ENCODE measurements at places on chromosomes 2 and 18.

GRCh38 chr18:25019086-25019860 is 332.7 kb downstream of the ZNF521 start:
- DNase-seq: no peak

GRCh38 chr2:84904717-84905174 is 710 bp upstream of the TMSB10 start:
- no peak for DNase-seq

DNA sequence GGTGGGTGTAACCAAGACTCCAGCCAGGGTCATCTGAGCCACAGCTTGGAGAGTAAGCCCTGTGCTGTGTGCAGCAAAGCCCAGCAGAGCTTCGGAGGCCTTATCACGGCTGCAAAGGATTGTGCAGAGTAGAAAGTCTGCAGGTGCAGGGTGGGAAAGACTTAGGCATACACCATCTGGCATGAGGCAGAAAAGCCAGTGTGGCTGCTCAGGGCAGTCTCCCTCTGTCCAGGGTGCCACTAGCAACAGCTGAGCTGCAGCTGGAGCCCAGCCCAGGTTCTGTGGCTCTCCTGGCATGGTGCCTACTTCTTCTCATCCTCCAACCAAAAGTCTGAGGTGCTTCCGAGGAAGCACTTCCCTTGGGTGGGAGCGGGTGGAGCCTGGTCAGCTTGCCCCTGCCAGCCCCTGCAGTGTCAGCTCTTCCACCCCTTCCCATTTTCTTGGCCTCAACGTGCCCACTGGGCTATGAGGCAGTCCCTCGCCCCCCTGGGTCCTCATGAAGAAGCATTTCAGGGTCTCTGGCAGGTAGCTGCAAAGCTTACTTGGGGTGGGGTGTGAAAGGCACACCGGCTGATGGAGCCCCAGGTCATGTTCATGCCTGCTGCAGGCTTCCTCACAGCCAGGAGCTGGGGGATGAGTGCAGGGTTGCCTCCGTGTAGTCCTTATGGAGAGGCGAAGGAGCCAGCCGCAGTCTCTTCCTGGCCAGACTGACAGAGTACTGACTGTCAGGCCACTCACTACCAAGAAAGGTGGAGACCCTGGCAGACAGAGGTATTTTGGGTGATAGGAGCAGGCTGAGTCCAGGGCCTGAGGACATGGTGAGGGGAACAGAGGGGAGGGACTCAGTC is 4.8 kb downstream of the AMER3 start:
- DNase-seq: no peak

GRCh38 chr18:22827216-22827615 is 105.9 kb upstream of the RBBP8 start:
- no peak for DNase-seq

DNA sequence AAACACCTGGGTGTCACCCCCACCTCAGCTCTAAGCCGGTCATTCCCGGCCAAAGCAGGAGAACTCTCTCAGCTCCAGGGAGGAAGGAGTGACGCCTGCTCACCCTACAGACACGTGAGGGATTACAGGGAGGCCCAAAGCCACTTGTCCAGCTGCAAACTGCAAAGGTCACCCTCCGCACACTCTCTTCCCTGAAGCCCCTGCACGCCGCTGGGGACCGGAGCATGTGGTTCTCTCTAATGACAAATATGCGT is 108.0 kb upstream of the ID2 start:
- no peak for DNase-seq

GRCh38 chr2:190655113-190655512 is 6.2 kb downstream of the NAB1 start:
- no peak for DNase-seq

DNA sequence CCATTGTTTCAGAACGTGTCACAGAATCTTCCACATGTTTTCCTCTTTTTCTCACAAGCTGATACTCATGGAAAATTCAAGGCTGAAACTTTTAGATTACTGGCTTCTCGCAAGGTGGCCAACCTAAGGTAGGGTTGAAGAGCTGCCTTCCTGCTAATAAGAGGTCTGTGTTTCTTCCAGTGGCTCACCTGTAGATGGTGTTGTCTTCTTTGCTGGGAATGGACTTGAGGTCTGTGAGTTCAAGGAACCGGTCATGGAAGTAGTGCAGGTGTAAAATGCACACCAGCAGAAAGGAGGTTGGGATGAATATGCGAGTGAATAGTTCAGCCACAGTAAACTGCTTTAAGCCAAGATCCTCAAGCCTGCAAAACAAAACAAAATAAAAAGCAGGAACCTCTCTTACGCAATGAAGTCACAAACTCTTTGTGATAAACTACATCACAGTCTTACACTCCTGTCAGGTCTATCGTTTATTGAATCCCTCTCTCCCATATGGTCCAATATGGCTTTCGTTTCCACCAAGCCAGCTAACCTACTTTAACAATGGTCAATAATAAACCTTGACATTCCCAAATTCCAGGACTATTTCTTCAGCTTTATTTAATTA is 258.9 kb downstream of the NAPG start:
- no peak for DNase-seq

DNA sequence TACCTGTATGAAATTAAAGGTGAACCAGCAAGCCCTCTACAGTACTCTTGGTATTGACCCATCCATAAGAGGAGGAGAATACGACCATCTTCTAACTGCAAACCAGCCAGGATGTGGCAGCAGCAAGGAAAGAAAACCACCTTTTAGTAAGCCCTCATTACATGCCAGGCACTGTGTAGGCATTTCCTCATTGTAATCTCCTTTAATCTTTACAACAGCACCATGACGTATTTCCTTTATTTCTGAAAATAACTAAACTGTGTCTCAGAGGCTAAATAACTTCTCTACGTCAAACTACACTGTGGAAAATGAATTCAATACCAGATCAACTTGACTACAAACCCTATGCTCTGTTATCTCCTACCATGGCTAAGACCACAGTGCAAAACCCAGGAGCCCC is 18.2 kb downstream of the WDR35 start:
- DNase-seq: no peak

GRCh38 chr18:58252166-58252565 is 208.1 kb downstream of the NEDD4L start:
- no peak for DNase-seq

DNA sequence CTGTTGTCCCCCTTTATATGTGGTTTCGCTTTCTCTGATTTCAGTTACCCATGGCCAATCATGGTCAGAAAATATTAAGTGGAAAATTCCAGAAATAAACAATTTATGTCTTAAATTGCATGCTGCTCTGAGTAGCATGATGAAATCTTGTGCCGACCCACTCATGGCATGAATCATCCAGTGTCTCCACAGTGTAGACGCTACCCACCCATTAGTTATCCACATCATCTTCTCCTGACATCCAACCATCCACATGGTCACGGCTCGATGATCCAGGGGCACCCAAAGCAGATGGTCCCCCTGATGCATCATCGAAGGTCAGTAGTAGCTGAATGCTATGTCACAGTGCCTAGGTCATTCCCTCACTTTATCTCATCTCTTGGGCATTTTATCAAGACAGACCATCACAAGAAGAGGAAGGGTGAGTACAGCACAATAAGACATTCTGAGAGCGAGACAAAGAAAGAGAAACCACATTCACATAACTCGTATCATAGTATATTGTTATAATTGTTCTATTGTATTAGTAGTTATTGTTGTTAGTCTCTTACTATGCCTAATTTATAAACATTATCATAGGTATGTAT is 44.1 kb upstream of the ACKR3 start:
- DNase-seq: no peak

GRCh38 chr2:203578759-203579643 is 43.9 kb upstream of the RAPH1 start:
- DNase-seq: no peak

DNA sequence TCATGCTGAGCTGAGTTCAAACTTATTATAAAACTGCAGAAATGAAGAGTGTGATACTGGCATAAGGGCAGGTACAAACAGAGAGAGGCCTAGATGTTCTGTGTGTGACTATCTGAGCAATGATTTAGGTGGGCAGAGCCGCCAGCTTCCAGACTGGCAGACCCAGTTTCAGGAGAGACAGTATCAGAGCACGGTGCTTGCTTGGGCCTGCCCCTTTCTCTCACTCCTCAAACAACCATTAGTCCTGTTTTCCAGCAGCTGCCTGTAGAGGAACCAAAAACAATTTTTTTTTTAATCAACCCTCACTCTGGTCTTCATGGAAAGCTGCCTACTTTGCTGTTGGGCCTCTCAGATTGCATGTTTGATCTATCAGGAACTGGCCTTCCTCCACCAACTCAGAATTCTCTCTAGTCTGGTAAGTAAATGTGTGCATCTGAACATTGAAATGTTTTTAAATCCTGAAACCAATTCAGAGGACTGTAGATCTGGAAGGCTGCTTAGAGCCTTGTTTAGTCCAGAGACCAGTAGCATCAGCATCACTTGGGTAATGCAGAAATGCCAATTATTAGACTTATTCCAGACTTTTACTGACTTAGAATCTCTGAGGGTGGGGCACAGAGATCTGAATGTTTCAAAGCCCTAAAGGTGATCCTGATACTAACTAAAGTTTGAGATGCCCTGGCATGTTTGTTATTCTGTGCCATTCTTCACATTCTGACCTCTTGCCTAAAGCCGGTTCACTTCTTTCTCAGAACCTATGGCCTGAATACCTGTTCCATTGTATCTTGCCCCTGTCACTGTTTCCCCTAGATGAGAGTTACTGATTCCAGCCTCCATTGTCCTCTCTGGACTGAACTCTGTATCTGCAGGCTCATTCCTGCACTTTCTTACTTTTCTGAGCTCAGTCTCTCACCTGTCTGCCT is 24.8 kb upstream of the CRIM1 start:
- DNase-seq: no peak

GRCh38 chr2:44934038-44934982 is 7.2 kb upstream of the SIX3 start:
- no peak for DNase-seq

GRCh38 chr2:37558623-37559022 is 112.8 kb downstream of the CDC42EP3 start:
- no peak for DNase-seq

GRCh38 chr2:70084973-70085710 is 2.1 kb upstream of the PCBP1 start:
- peak; percentile 58 for DNase-seq

GRCh38 chr2:33133454-33133952 is 186.8 kb downstream of the LTBP1 start:
- no peak for DNase-seq

- DNase-seq: no peak
Measured at GRCh38 chr2:234494361-234495250, 2.3 kb downstream of the ARL4C start.

DNA sequence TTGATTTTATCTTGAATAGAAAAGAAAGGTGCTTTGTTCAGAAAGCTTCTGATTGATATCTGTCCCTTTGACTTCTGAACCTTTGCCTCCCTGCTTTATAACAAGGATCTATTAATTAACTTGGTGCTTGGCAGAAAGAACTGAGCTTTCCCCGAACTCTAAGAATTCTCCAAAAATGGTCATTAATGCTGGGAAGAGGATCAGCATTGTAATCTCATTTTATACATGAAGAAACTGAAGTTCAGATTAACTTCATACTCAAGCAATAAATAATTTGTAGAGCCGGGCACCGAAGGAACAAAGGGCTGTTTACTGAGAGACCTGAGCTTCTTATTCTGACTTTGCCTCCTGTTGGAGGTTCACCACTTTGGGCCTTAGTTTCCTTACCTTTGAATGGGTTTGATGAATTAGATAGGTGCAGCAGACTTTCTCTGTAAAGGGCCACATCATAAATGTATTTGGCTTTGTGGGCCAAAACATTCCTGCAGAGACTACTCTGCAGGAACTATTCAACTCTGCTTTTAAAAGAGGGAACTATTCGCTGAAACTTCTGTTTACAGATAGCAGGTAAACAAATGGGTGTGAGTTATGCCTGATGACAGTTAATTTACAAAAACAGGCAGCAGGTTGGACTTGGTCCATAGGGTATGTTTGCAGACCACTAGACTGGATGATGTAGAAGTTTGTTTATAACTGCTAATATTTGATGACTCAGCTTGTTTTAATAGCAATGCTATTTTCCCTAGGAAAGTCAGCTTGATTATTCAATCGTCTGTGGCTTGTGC is 272.9 kb downstream of the TGIF1 start:
- no peak for DNase-seq

- DNase-seq: no peak
Measured at GRCh38 chr2:206079699-206080465, 6.1 kb downstream of the INO80D start.

GRCh38 chr2:195575016-195575415 is 82.0 kb upstream of the SLC39A10 start:
- no peak for DNase-seq

GRCh38 chr2:145412155-145412554 is 892.2 kb upstream of the ZEB2 start:
- no peak for DNase-seq

GRCh38 chr2:44972771-44973535 is 31.5 kb downstream of the SIX3 start:
- no peak for DNase-seq

DNA sequence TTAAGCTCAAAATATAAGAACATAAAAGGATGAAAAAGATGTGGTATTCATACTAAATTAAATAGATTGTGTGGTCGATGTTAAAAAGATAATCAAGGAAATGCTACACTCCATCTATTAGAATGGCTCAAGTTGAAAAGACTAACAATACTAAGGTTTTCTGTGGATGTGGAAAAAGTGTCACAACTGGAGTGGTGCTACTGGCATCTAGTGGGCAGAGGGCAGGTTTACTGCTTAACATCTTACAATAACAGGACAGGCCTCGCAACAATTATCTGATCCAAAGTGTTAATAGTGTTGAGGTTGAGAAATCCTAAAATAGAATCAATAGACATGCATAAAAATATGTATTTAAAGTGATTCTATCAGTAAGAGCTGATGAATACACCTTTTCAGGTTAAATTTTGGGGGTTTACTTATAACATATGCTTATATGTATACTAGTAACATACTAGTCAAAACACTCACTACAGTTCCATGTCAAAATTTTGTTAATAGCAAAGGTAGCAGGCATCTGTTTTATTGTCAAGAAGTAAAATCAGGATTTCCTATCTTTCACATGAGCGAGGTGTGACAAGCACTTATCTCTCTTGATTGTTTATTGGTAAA is 91.5 kb upstream of the TMEFF2 start:
- no peak for DNase-seq

GRCh38 chr2:69931832-69932595 is 17.1 kb downstream of the MXD1 start:
- no peak for DNase-seq

- DNase-seq: no peak
Measured at GRCh38 chr2:8790739-8791162, 46.7 kb downstream of the KIDINS220 start.

All from stimulated activated CD8-positive, alpha-beta memory T cell treated with anti-CD3 and anti-CD28 coated beads, Interleukin-4, amount 100 ng/mL, for 1 hour (primary cell).